ENCODE measurements at places on chromosomes 16 and 17.
A peak's percentile ranks its signal among the peaks of the same experiment; 100 is the strongest.

GRCh38 chr17:31798205-31798724 lies 60.8 kb downstream of the COPRS start:
- peak; percentile 60 for DNase-seq

GRCh38 chr17:17079761-17080160 lies 37.5 kb downstream of the MPRIP start:
- DNase-seq, result no peak

DNA sequence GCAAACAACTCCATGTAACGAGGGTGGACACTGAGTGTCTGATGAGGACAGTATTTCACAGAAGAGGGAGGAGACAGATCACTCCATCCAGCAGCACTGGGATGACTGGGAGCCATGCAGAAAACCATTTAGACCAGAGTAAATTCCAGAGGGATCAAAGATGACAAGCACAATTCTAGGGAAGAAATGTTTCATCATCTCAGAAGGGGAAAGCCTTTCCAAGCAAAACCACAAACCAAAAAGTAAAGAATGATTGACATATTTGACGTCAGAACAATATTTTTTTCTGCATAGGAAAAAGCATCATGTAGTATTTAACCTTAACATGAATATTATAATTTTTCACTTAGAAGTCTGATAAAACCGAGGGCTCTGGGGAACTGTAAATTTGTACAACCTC lies 4.8 kb downstream of the DNASE1 start:
- no peak for DNase-seq

DNA sequence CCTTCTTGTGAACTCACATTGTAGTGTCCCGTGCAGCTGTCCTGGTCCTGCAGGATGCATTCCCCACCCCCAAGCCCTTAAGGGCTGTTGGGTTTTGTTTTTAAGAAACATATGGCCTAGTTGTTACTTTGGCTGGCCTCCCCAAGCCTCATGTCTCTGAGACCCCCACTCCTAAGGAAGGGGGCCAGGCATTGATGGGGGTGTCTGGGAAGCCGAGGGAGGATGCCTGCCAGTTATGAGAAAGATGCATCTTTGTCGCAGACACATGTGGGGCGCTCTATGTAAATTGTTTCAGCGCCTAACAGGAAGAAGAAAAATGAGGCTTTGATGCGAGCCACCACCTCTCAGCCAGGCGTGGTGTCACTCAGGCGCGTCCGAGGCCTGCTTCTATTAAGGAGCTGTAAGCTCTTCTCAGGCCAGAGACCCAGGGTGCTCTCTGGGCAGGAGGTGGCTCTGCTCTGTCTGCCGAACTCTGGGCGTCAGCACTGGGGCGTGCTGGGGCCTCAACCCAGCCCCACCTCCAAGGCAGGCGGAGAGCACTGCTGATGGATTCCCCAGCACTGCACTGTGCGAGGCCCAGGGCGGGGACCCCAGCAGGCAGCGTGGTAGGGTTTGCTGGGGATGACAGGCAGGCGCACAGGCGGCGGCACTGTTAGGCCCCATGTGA lies 70.6 kb downstream of the SREBF1 start:
- DNase-seq, result no peak

DNA sequence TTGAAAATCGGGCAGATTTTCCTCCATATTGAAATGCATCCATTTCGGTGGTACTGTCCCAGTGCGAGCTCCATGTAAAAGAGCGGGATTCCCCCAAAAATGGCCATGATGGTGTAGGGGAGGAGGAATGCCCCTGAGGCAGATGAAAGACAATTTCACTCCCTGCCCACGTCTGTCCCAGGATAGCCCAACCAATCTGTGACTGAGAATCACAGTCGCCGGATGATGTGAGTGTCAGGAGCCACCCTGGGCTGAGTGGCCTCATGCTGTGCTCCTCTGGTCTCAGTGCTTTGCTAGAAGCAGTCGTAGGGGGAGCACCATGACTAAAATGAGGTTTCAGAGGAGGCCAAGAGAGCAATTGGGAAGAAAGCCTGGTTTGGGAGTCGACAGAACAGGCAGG lies 16.7 kb downstream of the SLC6A4 start:
- peak; percentile 62 for DNase-seq

DNA sequence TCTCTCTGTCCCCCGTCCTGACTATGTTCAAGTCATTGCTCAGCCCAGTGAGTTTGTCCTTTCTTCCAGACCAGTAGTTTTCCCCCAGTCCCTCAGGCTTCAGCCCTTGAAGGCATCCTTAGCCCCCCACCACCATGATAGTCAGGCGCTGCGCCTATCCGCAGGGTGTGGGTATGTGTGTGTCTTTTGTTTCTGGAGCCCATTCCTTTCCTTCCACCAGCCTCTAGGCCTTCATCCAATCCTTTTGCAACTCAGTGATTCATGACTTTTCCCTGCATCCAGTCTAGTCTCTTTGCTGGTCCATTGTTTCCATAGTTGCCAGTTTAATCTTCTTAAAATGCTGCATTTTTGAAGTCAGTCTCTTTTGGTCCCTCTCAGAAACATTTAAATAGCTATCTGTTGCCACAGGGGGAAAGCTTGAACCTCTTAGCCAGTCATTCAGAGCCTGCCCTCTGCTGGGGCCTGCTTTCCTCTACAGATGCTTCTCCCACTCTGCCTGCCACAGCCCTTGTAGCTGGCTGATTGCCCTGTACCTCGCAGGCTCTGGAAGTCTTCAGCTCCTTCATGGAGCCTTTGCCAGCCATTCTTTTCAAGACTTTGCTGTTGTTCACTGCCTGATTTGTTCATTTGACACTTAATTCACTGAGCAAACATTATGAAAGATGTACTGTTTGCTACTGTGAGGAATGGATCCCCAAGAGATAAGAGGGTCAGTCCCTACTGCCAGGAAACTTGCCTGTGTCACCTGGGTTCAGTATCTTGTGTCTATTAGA lies 55.9 kb upstream of the ADCY7 start:
- DNase-seq, result peak; percentile 81

- no peak for DNase-seq
These were observed 91.3 kb upstream of the PLEKHM1 start for GRCh38 chr17:45581860-45582259.

- no peak for DNase-seq
These were observed 167.8 kb downstream of the KATNIP start for GRCh38 chr16:27717726-27718125.

DNA sequence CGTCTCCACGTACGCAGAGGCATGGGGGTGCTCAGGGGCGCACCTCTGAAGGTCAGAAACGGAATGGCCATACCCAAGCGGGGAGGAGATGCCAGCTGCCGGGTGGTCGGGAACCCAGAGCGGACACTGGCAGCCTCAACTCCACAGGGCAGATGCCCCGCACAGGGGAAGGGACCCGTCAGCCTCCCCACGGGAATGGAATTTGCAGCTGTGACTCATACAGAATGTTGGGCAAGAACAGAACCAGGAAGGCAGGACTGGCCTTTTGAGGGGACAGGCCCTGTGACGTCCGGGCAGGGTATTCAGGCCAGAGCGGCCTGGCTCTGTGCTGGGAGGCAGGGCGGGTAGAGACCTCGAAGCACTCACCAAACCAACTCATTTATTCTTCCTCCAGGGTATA lies 7.5 kb downstream of the TK1 start:
- no peak for DNase-seq

DNA sequence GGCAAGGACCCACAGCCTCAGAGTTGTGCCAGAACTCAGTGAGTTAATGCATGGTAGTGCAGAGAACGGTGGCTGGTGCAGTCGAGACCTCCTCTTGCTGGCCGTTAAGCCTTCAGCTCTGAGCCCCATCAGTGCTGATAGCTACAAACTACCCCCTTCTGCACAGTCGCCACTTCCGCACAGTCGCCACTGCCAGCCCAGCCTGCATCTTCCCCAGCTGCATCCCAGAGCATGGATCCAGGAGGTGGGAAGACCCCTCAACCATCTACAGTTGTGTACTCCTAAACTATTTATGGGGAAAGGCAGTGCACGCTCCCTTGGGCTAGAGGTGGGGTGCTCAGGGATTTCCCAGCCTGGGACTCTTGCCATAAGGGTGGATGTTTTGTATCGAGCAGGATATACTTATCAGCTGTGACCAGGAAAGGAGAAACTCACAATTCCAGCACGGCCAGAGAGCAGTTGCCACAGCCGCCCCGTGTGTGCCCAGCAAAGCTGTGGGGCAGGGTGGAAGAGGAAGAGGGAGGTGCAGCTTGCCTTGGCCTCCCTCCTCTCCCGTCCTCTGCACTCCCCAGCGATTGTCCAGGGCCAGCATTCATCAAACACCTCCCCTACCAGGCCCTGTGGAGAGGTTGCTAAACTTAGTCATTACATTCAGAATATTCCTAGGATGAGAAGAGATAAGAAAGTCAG lies 49.5 kb upstream of the CMIP start:
- DNase-seq, result no peak

DNA sequence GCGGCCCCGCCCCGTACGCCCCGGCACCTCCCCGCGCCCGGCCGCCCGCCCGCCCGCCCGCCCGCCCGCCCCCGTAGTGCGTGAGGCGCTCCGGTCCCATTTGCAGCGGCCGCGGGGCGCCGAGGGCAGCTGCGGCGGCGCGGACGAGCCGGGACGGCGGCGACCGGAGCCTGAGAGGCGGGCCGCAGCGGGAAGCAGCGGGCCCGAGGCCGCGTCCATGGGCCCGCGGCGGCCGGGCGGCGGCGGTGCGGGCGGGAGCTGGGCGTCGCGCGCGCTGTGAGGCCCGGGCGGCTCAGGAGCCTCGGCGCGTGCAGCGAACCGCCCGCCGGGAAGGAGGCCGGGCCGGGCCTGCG lies at the start of gene MPRIP:
MPRIP (plus strand) TSS at position 74 of the 353 bp plus-strand sequence. CDS start 392 bp downstream, outside the sequence.
- no peak for DNase-seq

DNA sequence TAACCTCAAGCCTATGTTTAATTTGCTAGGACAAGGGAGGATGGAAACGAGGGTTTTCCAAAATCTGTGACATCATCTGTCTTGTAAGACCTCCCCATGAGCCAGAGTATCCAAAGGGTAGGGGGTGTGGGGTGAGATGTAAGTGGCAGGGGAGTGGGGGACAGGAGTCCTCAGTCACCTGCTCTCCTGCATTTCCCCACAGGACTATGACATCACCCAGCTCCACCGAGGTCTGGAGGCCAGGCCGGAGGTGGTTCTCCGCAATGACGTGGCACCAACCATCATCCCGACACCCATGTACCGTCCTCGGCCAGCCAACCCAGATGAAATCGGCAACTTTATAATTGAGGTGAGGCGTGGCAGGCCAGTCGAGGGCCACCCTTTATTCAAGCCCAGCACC lies 41.5 kb upstream of the CDH1 start:
- DNase-seq, result no peak

DNA sequence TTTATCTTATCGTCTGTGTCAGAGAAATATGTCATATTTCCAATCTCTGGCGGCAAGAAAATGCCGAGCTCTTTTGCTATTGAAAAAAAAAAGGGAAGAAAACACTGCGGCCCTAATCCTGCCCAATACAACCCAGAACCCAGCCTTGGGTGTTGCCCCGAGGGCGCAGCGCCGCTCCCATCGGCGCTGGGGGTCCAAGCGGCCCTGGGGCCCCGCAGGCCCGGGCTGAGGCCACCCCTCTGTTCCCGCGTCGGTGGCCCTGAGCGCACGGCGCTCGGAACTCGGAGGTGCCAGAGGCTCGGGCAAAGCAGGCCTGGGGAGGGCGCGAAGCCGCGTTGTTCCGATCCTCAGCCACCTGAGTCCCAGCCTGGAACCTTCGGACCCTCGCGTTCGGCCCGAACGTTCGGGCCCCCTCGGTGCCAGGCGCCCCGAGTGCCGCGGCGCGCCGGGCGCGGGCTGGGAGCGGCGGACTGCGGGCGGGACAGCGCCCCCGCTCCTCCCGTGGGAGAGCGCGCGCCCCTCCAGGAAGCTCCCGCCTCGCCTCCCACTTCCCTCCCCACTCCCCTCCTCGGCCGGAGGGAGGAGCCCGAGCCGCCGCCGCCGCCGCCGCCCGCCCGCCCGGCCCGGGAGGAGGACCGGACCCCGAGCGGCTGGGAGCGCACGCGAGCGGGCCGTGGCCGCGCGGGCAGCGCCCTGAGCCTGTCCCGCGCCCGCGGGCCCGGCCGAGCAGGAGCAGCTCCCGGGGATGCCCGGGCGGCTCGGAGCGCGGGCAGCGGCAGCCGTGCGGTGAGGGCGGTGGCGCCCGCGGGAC lies at the start of gene CPNE2:
CPNE2 (plus strand) TSS at position 609 of the 811 bp plus-strand sequence. CDS start 18,160 bp downstream, outside the sequence.
- no peak for DNase-seq

GRCh38 chr17:33436321-33436720 lies 143.2 kb upstream of the ASIC2 start:
- peak; percentile 11 for DNase-seq

GRCh38 chr17:62578757-62579487 lies 48.5 kb upstream of the MRC2 start:
- no peak for DNase-seq

GRCh38 chr17:15048933-15049794 lies 216.0 kb downstream of the PMP22 start:
- peak; percentile 25 for DNase-seq

GRCh38 chr17:1455291-1455796 lies 688 bp downstream of the CRK start:
- DNase-seq, result peak; percentile 73

DNA sequence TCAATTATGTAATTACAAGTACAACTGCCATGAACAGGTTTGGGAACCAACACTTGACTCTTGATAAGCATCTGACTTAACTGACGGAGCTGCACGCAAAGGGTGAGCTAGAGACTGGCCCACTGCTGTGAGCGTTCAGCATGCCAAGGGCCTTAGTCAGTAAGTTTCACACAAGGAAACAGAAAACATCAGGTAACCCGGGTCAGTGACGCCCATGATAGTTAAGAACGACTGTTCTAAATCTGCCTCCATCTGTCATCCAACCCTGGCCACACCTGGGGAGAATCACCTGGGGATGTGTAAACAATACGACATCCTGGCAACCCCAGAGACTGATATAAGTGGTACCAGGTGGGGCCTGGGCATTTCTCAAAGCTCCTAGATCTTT lies 12.3 kb downstream of the SMIM5 start:
- DNase-seq, result peak; percentile 72

- peak; percentile 14 for DNase-seq
These were observed 48.3 kb downstream of the CCT6B start for GRCh38 chr17:34913001-34913400.

DNA sequence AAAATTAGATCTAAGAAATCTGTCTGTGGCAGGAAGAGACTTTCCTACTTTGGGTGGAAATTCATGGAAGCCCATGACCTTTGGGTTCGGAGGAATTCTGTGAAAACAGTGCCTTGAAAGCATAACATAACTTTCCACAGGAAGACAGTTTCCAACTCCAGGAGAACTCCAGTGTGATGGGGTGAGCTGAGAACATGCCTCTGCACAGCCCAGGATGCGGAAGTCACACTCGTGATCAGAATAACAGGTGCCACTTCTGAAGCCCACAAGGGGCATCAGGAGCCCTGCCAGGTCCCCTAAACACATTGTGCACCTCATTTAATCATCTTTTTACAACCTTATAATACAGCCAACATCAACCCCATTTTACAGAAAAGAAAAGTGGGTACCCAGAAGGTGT lies 9.7 kb downstream of the TVP23A start:
- no peak for DNase-seq

DNA sequence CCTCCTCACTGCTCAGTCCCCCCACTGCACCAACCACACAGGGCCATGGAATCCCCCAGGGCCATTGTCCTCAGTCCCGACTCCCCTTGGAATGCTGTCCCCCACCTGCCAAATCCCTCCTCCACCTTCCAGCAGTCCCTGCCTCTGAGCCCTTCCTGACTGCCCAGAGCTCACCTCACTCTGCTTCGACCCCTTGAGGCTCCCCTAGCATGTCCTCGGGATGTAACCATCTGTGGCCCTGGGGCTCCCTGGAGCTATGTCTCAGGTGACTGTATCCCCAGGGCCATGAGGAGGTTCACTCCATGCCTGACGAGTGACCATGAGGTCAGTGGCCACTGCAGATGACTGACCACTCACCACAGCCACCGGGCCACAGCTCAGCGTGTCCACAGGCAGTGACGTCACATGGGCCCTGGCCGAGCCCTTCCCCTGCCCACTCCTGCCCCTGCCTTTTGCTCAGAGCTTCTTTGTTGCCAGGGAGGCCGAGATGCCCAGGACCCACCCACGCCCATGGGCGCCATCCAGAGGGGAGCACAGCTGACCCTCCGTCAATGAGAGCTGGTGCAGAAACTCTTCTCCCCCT lies 7.7 kb upstream of the PIEZO1 start:
- DNase-seq, result no peak
